ENCODE measurements at places on chromosomes 13 and 19.

DNA sequence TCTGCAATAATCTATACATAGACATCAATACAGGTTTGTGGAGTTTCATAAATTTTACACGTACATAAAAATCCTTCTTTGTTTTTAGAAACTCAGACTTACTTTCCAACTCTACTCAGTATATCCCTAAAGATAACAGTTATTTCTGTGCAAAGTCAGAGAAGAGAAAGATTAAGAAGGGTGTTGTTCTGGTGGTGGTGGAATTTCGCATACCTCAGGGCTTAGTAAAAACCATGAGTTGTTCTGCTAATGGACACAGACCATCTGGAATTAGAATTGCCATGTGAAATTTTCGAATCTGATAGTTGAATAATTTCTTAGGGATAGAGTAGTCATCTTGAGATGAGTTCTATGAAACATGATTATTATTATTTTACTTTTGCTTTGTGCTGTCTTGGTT, 102.7 kb downstream of the ZAR1L start:
- no peak overlapping the region for H3K4me3 ChIP-seq
- H3K27me3 ChIP-seq, result no peaks in the 10 kb centered on the region
- H3K4me1 ChIP-seq, result no peaks in the 10 kb centered on the region
- no peaks in the 10 kb centered on the region for H3K36me3 ChIP-seq
- no peak overlapping the region for H3K27ac ChIP-seq
- no peak for DNase-seq

- no peaks in the 10 kb centered on the region for H3K4me1 ChIP-seq
- no peak overlapping the region for H3K4me3 ChIP-seq
- DNase-seq, result no peak
- H3K27me3 ChIP-seq, result no peaks in the 10 kb centered on the region
Observed at GRCh38 chr13:109728061-109728460, 58.3 kb downstream of the IRS2 start.

DNA sequence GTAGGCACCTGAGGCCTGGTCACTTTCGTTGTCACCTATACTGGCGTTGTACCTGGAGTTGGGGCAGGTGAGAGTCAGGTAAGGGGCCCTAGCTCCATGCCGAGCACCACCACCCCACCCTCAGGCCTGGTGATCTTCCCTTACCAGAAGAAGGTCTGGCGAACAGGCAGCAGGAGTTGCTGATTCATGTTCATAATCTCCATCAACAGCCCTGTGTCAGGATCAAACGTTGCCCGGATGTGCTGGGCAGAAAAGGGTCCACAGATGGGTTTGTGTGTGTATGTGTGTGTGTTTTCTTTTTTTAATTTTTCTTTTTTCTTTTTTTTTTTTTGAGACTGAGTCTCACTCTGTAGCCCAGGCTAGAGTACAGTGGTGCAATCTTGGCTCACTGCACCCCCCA, 14.3 kb downstream of the MAN2B1 start:
- no peaks in the 10 kb centered on the region for H3K4me1 ChIP-seq
- no peaks in the 10 kb centered on the region for H3K27me3 ChIP-seq
- no peak overlapping the region for H3K4me3 ChIP-seq
- H3K36me3 ChIP-seq, result no peaks in the 10 kb centered on the region
- no peak overlapping the region for H3K27ac ChIP-seq

DNA sequence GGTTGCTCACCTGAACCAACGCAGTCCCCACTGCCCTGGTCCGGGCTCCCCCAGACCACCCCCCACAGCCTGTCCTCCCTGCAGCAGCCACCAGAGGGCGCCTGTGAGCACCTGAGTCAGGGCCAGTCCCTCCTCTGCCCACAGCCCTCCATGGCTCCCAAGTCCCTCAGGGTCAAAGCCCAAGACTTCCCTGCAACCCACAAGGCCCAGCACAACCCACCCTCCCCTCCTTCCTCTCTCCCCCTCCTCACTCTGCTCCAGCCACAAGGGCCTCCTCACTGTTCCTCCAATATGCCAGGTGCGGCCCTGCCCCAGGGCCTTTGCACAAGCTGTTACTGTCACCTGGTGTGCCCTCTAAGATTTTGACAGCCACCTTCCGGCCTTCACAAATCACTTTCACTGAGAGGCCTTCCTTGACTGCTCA, 10.9 kb downstream of the GNA15 start:
- peaks cover 70% of the 10 kb centered on the region for H3K27me3 ChIP-seq
- no peak overlapping the region for H3K4me3 ChIP-seq
- no peaks in the 10 kb centered on the region for H3K4me1 ChIP-seq
- H3K27ac ChIP-seq, result no peak overlapping the region

DNA sequence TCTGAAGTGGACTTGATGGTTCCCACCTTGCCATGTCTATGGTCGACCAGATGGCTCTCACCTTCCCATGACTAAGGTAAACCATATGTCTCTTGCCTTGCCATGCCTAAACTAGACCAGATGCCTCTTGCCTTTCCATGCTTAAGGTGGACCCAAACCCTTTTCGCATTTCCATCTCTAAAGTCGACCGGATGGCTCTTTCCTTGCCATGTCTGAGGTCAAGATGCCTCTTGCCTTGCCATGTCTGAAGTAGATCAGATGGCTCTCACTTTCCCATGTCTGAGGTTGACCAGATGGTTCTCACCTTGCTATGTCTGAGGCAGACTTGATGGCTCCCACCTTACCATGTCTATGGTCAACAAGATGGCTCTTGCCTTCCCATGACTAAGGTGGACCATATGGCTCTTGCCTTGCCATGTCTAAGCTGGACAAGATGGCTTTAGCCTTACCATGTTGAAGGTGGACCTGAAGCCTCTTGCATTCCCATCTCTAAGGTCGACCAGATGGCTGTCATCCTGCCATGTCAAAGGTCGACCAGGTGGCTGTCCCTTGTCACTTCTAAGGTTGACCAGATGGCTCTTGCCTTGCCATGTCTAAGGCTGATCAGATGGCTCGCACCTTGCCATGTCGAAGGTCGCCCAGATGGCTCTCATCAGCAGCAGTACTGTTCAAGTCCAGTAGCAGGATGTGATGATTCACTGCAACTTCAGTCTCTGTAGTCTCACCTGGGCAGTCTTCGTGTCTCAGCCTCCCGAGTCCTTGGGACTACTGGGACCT, 1439.4 kb downstream of the UQCRFS1 start:
- no peaks in the 10 kb centered on the region for H3K27me3 ChIP-seq
- no peaks in the 10 kb centered on the region for H3K4me1 ChIP-seq
- no peak overlapping the region for H3K27ac ChIP-seq
- DNase-seq, result no peak

DNA sequence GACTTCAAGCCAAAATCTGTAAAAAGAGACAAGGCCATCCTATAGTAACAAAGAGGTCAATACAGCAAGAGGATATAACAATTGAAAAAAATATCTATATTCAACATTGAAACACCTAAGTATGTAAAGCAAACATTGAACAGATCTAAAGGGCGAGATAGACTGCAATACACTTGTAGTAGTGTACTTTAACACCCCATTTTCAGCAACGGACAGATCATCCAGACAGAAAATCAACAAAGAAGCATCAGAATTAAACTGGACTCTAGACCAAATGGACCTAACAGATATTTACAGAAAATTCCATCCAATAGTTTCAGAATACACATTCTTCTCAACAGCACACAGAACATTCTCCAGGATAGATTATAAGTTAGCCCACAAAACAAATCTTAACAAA, 28.7 kb upstream of the SIAH3 start:
- DNase-seq, result no peak
- H3K27me3 ChIP-seq, result no peaks in the 10 kb centered on the region
- H3K4me1 ChIP-seq, result no peaks in the 10 kb centered on the region
- H3K27ac ChIP-seq, result no peak overlapping the region
- no peaks in the 10 kb centered on the region for H3K36me3 ChIP-seq

DNA sequence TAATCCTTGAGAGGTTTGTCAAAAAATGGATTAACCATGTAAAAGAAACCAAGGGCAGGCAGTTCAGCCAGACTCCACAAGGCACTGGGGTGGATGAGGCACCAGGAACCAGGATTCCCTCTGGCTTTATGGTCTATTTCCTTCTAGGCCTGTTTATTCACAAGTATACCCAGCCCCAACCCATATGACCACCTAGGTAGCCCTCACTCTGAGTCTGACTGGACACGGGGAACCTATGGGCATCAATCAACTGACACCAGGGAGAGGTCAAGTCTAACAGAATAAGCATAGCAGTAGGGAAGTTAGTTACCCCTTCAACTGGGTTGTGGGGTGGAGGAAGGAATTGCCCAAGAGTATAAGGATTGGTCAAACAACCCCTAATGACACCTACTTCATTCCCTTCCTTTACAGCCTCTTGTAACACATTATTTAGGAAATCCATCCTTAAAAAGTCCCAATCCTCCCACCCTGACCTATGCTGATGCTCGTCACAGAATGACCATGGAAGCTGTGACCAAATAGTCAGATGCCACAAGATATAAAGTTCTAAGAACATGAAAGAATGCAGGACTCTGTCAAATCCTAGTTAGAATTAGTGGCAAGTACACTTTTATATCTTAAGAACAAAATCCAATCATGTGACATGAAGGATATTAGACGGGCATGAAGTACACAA, 31.7 kb downstream of the PEG3 start:
- no peak for DNase-seq
- H3K27me3 ChIP-seq, result no peaks in the 10 kb centered on the region
- H3K4me3 ChIP-seq, result no peak overlapping the region
- no peaks in the 10 kb centered on the region for H3K4me1 ChIP-seq
- no peak overlapping the region for H3K27ac ChIP-seq
- H3K36me3 ChIP-seq, result no peaks in the 10 kb centered on the region

- no peaks in the 10 kb centered on the region for H3K4me1 ChIP-seq
- no peaks in the 10 kb centered on the region for H3K27me3 ChIP-seq
- no peak overlapping the region for H3K4me3 ChIP-seq
- no peak for DNase-seq
Observed at GRCh38 chr19:32605544-32605943, 24.6 kb downstream of the PDCD5 start.

- H3K36me3 ChIP-seq, result no peaks in the 10 kb centered on the region
- no peaks in the 10 kb centered on the region for H3K4me1 ChIP-seq
- no peaks in the 10 kb centered on the region for H3K27me3 ChIP-seq
- no peak for DNase-seq
- H3K4me3 ChIP-seq, result no peak overlapping the region
Observed at GRCh38 chr13:43797159-43797558, 10.4 kb upstream of the ENOX1 start.

DNA sequence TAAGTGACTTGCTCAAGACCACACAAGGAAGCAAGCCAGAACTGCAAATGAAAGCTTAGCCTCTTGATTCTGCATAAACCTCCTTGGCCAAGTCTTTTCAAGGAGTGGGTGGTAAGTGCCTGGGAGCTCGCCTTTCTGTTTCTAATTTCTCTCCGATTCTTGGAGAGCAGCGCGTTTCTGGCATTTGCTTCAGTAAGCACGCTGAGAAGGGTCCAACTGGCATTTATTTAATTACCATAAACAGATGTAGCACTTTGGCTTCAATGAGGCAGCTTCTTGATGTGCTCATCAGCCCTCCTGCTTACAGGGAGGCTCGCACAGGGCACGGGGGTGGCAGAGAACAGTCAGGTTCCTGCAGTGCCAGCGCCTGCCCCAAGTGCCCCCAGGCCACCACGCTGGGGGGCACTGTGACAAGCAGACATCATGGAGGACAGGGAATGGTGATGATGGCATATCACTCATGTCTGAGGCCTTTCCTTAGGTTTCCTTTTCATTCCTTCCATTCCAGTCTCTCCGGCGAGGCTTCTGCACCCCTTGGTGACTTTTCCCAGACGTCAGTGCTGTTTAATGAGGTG, 13.3 kb downstream of the SIAH3 start:
- no peaks in the 10 kb centered on the region for H3K4me1 ChIP-seq
- H3K27me3 ChIP-seq, result no peaks in the 10 kb centered on the region
- H3K36me3 ChIP-seq, result no peaks in the 10 kb centered on the region
- H3K27ac ChIP-seq, result no peak overlapping the region

- H3K4me3 ChIP-seq, result no peak overlapping the region
- H3K4me1 ChIP-seq, result peaks cover 4% of the 10 kb centered on the region
- DNase-seq, result no peak
- no peak overlapping the region for H3K27ac ChIP-seq
- no peaks in the 10 kb centered on the region for H3K36me3 ChIP-seq
Observed at GRCh38 chr19:46426506-46427162, 2.1 kb downstream of the PNMA8C start.

DNA sequence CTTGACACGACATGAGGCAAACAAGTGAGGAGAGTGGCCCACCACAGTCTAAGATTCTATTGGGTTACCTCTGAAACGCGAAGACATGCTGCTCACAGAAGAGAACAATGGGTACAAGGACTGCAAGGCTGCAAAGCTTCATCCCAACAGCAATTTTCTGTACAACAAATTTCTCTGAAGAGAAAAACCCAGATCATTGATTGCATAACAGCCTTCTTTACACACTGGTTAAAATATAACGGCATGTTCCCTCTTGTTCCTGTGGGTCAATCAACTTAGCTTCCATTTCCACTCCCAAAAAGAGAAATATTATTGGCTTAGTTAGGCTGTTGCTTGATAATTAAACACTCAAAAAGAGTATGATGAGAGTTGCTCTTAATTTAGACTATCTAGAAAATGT, at the start of gene CPB2:
Gene CPB2, minus strand, starts transcription at position 166 of the 400 bp plus-strand sequence. Its CDS starts 24 bp downstream, at position 142.
- DNase-seq, result no peak
- no peak within 1 kb of the TSS for H3K27ac ChIP-seq
- H3K4me3 ChIP-seq, result no peak within 1 kb of the TSS
- no peaks in the 10 kb centered on the region for H3K27me3 ChIP-seq
- H3K4me1 ChIP-seq, result peaks cover 9% of the 10 kb centered on the region
- no peaks in the 10 kb centered on the region for H3K36me3 ChIP-seq

DNA sequence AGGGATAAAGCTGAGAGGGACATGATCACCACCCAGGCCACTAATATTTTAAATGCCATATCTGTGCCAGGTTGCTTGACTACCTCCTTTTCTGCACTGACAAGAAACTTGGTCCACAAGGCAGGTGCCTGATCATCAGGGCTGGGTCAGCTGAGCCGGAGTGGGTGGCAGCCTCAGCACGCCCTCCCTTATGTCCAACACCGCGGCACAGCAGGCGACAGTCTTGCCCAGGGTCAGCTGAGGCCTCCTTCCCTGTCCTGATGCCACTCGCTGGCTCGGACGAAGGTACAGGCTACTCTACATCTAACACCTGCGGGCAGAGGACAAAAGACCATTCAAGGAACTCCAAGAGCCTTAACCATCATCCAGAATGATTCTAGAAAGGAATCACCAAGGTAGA, 16.9 kb downstream of the ZC3H4 start:
- no peaks in the 10 kb centered on the region for H3K4me1 ChIP-seq
- no peak for DNase-seq

GRCh38 chr13:77042566-77043177, 15.7 kb upstream of the FBXL3 start:
- no peak overlapping the region for H3K4me3 ChIP-seq
- no peaks in the 10 kb centered on the region for H3K27me3 ChIP-seq

GRCh38 chr13:61078976-61079770, 336.5 kb downstream of the PCDH20 start:
- no peaks in the 10 kb centered on the region for H3K27me3 ChIP-seq
- H3K36me3 ChIP-seq, result no peaks in the 10 kb centered on the region
- no peaks in the 10 kb centered on the region for H3K4me1 ChIP-seq
- H3K27ac ChIP-seq, result no peak overlapping the region
- DNase-seq, result no peak

GRCh38 chr13:111880185-111880584, 186.8 kb upstream of the SOX1 start:
- H3K27ac ChIP-seq, result no peak overlapping the region
- DNase-seq, result no peak
- no peaks in the 10 kb centered on the region for H3K36me3 ChIP-seq
- H3K27me3 ChIP-seq, result no peaks in the 10 kb centered on the region
- H3K4me3 ChIP-seq, result no peak overlapping the region

Measured in MM.1S (cell line).